ENCODE measurements at places on chromosomes 4 and X.

DNA sequence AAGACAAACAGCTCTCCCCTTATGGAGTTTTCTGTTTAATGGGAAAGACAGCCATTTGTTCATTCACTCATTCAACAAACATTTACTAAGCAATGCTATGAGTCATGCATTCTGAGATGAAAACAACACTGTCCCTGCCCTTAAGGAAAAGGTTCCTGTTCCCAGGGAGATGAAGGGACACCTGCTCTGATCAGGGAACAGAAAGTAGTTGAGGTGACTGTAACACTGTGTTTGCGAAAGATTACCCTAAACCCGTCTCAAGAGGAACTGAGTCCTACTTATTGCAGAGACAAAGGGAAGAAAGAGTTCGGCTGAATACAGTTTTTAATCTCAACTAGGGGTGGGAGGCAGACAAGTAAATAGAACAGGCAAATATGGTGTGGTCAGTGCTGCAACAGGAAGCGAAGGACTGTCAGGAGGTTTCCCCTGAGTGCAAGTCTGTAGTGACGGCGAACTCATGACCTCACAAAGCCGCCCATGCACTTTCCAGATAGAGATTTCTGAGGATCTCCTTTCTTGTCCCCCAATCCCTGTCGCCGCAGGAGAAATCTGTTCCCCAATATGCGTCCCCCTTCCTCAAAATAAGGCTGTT, 712 bp downstream of the STX18 start:
- DNase-seq, result peak; percentile 58

DNA sequence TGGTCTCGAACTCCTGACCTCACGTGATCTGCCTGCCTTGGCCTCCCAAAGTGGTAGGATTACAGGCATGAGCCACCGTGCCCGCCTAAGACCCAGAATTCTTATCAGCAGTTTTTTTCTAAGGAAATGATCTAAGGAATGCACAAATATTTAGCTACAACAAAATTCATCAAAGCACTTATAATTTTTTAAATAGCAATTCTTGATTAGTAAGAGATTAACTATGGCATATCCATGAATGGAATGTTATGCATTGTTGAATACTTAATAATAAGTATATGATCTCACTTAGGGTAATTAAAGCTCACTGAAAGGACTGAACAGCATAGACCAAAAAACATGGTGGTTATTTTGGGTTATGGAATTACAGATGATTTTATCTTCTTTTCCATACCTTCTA, 18.4 kb downstream of the CENPU start:
- no peak for DNase-seq

DNA sequence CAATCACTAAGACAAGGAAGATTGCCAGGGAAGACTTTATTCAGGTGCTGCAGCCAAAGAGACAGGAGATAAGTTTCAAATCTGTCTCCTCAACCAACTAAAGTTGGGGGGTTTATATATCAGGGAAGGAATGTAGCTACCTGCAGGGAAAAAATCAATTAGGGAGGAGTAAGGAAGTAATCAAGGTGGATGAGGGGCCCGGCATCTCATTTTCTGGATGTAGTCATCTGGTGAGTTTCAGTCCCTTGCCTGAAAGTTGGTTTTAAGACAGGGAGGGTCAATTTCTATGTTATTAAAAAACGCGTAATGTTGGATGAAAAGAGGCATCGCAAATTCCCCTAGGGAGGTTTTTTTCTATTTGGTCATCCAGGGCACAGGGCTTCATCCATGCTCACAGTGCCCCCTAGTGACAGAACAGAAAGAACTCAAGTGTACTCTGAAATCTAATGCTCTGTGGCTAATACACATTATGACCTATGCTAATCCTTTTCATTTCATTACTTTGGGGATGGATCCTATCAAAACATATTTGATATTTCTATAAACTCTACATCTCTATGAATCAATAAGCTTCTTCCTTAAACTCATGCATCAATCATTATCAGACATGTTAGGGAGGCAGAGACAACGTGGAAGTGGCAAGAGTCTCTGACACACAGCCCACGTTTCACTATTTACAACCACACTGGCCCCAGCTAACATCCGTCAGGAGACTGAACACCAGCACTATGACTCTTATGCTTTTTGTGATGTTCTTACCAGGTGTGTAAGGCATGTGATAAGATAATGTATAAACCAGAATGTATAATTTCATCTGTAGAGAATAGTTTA, 1577.0 kb upstream of the TENM3 start:
- DNase-seq, result peak; percentile 61

DNA sequence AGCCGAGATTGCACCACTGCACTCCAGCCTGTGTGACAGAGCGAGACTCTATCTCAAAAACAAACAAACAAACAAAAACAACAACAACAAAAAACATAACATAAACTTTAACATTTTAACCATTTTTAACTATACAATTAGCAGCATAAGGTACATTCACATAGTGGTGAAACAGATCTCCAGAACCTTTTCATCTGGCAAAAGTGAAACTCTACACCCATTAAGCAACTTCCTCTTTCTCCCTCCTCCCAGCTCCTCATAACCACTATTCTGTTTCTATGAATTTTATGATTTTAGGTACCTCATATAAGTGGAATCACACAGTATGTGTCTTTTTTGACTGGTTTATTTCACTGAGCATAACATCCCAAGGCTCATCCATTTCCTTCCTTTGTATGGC, 103.6 kb downstream of the FAM13A start:
- peak; percentile 36 for DNase-seq

DNA sequence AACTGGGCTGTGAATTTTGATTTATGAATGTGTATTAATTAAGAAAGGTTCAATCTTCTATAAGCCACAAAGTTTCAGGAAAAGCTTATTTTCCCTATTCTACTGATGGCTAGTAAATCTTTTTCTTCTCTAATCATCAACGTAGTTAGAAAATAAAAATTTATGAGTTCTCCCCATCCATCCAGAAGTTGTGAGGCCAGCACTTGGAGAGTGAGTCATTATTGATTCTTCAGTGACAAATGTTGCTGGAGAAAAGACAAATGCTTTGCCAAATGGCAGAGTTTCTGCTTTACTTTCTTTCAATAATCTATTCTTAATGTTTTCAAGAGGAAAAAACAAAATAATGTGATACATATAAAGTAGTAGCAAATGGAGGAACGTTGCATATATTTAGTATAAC, 11.3 kb upstream of the GRXCR1 start:
- no peak for DNase-seq

DNA sequence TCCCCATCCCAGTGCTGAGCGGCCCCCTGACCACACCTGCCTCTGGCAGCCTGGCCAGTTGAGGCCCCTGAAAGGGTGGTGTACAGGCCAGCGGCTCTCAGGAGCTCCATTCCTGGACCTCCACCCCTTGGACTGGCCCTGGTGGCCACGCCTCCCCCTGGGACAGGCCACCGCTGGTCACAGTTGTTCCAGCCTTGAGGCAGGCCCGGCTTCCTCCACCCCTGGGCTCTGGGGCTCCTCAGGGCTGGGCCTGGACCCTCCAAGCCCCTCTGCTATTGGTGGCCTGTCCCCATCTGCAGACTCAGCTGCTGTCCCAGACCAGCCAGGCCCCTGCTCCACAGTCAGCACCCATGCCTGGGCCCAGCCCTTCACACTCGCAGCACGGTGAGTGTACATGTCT, 93.2 kb upstream of the NKX1-1 start:
- no peak for DNase-seq

DNA sequence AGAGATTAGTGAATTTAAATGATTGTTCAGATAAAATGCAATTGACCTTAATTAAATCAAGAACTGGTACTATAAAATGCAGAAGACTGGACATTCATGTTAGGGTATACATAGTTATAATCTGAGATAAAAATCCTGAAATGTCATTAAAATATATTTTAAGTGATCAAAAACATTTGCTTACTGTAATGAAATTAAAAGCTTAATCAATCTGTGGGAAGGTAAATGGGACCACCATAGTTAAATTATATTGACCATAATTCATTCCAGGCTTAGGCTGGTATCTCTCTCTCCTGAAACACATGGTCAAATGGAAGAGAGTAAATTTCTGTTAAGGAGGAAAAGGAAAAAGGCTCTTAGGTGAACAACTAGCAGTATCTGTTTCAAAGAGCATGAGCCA, 474.4 kb downstream of the C4orf33 start:
- no peak for DNase-seq

DNA sequence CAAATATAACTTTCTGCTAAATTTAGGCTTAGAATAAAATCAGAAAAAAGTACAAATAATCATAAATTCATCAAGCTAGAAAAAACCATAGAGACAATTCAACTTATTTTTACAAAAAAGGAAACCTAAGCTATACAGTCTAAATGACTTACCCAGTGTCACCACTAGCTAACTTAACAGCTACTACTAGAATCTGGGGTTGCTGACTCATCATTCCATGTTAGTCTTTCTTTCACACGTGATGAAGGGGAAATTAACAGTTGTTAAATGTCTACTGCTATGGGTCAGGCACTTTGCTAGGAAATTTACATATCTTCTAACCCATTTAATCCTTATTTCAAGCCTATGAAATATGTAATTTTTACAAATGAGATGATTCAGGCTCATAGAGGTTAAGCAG, 349.3 kb upstream of the GALNT7 start:
- no peak for DNase-seq

- no peak for DNase-seq
Observed at GRCh38 chr4:68997040-68997439, 45.4 kb upstream of the UGT2A3 start.

GRCh38 chr4:83701041-83701440, 165.1 kb downstream of the GPAT3 start:
- no peak for DNase-seq

GRCh38 chrX:71870208-71871098, 40.2 kb upstream of the NHSL2 start:
- no peak for DNase-seq

- peak; percentile 27 for DNase-seq
Observed at GRCh38 chrX:12488771-12489170, 302.4 kb upstream of the PRPS2 start.

DNA sequence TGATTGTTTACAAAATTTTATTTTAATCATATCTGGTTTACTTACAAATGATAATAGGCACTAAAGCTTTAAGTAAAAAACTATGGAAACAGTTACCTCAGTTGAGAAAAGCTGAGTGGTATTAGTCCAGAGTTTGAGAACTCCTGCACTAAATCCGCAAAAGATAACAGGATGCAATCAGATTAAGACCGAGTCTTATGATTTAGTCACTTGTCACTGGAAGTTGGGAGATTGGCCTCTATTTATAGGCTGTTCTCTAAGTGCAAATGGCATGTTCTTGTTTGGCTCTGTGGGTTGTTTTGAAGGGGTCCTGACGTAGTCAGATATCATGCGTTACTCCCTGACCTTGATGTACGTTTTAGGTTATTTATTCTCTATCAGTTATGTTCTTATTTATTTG, 6.3 kb downstream of the GPAT3 start:
- DNase-seq, result peak; percentile 11

All from cardiac fibroblast (primary cell).